ENCODE measurements at places on chromosomes 13 and 19.

DNA sequence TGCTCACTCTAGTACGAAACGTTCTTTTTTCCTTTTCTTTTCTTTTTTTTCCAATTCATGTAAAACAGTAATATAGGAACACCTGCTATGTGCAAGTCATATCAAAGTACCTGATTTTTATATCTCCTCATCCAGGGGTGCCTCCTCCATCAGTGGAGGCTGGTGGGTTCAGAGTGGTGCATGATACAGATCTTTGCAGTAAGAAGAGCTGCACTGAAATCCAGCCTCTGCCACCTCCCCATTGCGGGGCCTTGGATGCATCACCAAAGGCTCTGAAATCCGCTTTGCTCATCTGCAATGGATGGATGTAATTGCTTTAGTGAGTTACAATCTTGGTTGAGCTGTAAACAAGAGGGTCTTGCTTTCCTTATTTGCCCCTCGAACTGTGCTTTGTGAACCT is 38.3 kb downstream of the GPR12 start:
- DNase-seq: no peak

DNA sequence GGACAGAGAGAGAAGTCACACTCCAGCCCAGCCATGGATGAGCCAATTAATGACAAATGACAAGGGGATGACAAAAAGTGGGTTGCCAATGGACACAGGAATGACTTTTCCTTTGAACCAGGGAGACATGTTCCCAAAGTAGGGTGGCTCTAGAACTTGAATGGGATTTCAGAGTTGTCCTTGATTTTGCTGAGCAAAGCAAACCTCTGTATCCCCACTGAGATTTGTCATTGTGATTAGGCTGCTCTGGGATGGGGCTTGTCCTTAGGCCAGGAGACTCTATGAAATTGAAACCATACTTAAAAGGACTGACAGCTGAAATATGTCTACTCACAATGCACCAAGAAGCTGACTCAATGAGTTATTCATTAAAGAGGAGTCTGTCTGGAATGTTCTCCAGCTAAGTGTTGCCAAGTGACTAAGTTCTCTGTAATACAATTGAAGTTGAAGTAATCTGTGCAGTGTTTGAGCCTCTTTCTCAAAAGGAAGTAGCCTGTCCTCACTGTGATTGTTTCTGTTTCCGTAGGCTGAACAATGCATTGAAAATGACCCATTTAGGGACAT is 69.0 kb upstream of the PCDH9 start:
- DNase-seq: no peak

GRCh38 chr13:35729926-35730627 is 253.6 kb upstream of the MAB21L1 start:
- no peak for DNase-seq

- no peak for DNase-seq
Observed at GRCh38 chr13:37453246-37453645, 145.3 kb downstream of the POSTN start.

GRCh38 chr13:79398915-79399314 is 7.1 kb downstream of the RBM26 start:
- no peak for DNase-seq

DNA sequence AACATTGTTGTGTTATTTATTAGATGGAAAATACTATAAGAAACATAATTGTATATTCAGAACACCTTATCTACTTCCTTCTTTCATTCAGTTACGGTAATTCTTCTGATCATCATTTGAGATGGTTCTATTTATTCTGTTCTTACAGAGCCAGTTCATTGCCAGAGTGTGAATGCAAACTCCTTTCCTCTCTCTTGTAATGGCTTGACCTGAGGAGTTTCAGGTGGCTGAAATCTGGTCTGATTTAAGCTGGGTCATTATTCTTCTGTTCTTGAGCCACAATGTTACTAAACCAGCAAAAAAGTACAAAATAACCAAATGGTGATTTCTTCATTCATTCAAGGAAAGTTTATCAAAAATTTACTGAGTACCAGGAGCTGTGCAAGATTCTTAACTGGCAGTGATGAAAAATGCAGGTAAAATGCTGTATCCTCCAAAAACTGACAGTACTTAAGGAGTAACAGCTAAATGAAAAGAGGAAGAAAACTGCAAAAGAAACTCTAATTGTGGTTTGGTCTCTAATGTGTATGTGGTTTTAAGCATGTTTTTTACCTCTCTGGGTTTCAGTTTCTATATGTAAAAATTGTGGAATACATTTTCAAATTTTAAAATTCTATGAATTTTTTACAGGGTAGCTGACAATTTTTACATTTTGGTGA is 182.4 kb upstream of the UFM1 start:
- no peak for DNase-seq

DNA sequence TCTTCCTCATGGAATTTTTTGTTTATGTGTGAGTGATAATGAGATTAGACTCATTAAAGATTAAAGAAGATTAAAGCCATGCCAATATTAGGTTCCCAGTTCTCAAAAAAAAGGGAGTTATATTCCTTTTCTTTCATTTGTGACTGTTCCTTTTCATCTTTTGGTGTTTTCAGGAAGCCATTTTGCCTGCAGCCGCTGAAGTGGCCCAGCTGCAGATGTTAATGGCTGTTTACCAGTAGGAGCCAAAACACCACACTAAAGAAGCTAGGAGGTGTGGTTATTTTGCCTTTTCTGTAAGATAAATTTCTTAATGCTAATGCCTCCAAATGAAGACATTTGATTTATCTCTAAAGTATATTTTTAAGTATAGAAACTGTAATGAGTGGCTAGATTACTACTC is 36.3 kb downstream of the ITGBL1 start:
- no peak for DNase-seq

GRCh38 chr13:76223565-76223964 is 587.4 kb downstream of the LMO7 start:
- DNase-seq: no peak

- no peak for DNase-seq
Observed at GRCh38 chr19:17358395-17358794, 18.7 kb downstream of the PLVAP start.

DNA sequence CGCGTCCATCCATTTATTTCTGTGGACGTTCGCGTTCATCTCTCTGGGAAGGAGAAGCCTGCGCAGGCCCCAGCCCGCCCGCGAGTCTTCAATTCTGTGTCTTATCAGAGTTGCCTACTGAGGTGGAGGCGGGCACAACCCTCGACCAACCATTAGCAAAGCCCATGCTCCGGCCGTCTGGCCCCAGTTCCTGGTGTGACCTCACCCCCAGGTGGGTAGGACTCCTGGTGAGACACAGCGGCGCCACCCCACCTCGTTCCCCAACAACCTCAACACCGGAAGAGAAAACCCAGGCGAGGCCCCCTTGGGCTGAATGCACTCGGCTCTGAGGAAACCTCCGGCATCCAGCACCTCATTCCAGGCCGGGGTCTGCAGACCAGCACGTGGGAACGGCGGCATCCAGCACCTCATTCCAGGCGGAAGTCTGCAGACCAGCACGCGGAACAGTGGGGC is 14.7 kb downstream of the ZNF787 start:
- DNase-seq: no peak

GRCh38 chr13:59521549-59521948 is 642.2 kb downstream of the DIAPH3 start:
- DNase-seq: no peak

GRCh38 chr13:100899720-100900316 is 225.2 kb upstream of the TMTC4 start:
- DNase-seq: no peak

GRCh38 chr19:33686687-33687480 is 65.1 kb downstream of the CHST8 start:
- DNase-seq: no peak

DNA sequence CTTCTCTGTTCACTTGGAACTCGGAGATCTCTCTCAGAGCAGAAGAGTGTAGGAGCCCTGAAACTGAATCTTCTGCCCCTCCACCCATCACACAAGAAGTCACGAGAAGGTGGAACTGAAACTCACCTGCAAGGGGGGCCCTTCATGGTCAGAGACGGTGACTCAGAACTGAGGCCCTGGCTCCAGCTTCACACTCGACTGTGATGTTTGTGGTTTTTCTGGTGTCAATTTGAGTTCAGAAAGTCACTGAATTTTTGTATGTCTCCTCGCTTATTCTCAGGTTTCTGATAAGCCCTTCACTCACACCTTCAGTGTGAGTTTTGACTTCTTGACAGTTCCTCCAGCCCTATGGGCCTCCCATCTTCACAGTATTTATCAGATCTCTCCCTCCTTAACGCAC is 23.1 kb downstream of the SIGLEC5 start:
- DNase-seq: no peak

DNA sequence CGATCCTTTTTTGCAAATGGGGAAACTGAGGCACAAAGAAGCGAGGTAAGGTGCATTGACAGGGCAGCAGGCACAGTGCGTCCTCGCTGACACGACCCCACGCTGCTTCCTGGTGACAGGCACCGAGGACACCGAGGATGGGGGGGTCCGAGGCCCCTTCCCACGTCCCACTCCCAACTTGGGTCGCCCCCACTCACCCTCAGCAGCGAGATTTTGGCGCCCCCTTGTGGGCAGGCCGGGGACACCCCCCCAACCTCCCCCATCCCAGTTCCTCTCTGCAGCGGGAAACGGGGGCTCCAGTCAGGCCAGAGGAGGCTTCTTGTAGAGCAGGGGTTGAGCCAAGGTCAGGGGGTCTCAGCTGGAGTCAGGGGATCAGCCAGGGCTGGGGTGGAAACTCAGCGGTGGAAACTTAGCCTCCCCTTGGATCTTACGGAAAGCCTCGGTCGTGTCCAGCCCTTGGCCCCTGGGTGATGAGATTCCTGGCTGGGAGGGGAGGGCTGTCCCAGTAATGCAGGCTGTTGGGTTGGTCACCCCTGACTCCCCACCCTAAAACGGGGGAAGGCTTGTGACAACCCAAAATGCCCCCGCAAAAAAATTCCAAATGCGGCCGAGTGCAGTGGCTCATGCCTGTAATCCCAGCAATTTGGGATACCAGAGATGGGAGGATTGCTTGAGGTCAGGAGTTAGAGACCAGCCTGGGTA is 8.2 kb downstream of the SMIM24 start:
- DNase-seq: peak; percentile 17

GRCh38 chr19:16527971-16528521 is 14.2 kb downstream of the CHERP start:
- DNase-seq: no peak

Data from substantia nigra (tissue), 51 donors.